Osteoblast (primary cell): ENCODE measurements at places on chromosomes 16 and 17. TPM values are rescaled to one million over a fixed set of nuclear protein-coding genes. Genes with fewer than 3 reads are reported as not detected.

The ACSM3 gene
- total RNA-seq = 0.88 and 1.1 TPM in 2 replicates

- H3K27me3 ChIP-seq = no peaks in the 10 kb centered on the region
- H3K27ac ChIP-seq = peak overlapping the region; percentile 6
- peak overlapping the region; percentile 67 for H3K4me3 ChIP-seq
- no peak for DNase-seq
Measured at GRCh38 chr17:81404558-81405165, 9.4 kb downstream of the BAHCC1 start.

- H3K27ac ChIP-seq = no peak within 1 kb of the TSS
- peaks cover 54% of the 10 kb centered on the region for H3K27me3 ChIP-seq
- H3K4me1 ChIP-seq = peaks cover 4% of the 10 kb centered on the region
- H3K4me3 ChIP-seq = peak within 1 kb of the TSS; percentile 69
- H3K36me3 ChIP-seq = no peaks in the 10 kb centered on the region
Measured at GRCh38 chr17:79777894-79778503, at the start of gene CBX2. CBX2 (plus strand) TSS chr17:79778148; CDS start chr17:79778236, 88 bp downstream.

GRCh38 chr17:81324851-81325713 is 30.0 kb upstream of the SLC38A10 start:
- H3K36me3 ChIP-seq = no peaks in the 10 kb centered on the region
- H3K4me1 ChIP-seq = peaks cover 11% of the 10 kb centered on the region
- H3K27ac ChIP-seq = no peak overlapping the region

- no peak overlapping the region for H3K4me3 ChIP-seq
- no peaks in the 10 kb centered on the region for H3K27me3 ChIP-seq
- no peaks in the 10 kb centered on the region for H3K4me1 ChIP-seq
- no peak for DNase-seq
- peaks cover 40% of the 10 kb centered on the region for H3K36me3 ChIP-seq
Measured at GRCh38 chr17:81840826-81841778, 6.3 kb upstream of the PPP1R27 start.

DNA sequence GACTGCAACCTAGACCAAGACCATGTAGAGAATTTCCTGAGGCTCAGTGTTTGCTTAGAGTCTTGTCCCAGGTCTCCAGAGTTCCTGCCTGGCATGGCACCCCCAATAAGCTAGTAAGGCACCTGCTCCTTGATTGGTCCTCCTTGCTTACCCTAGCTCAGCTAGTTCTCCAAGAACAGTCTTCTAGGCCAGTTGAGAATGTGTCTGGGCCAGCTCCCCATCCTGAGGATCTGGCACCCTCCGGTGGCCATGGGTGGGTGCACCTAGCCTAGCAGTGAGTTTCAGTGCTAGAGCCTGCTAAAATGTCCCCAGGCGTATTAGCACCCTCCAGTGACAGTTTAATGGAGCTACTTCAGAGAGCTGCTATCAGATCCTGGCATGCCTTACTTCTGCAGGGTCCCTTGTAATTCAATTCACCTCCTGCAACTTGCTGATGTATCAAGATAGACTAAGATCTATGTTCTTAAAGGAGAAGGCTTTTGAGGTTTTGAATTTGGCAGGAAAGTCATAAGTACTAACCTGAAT is 44.4 kb upstream of the MED13 start:
- H3K27ac ChIP-seq = no peak overlapping the region
- H3K4me1 ChIP-seq = no peaks in the 10 kb centered on the region
- H3K36me3 ChIP-seq = no peaks in the 10 kb centered on the region
- peaks cover 14% of the 10 kb centered on the region for H3K27me3 ChIP-seq
- DNase-seq = peak; percentile 82

The ENPP7 gene
- total RNA-seq = not detected in 2 replicates

GRCh38 chr17:36544044-36544306 is 744 bp upstream of the GGNBP2 start:
- peaks cover 8% of the 10 kb centered on the region for H3K36me3 ChIP-seq
- peak overlapping the region; percentile 97 for H3K27ac ChIP-seq
- H3K27me3 ChIP-seq = no peaks in the 10 kb centered on the region
- H3K4me3 ChIP-seq = peak overlapping the region; percentile 99

DNA sequence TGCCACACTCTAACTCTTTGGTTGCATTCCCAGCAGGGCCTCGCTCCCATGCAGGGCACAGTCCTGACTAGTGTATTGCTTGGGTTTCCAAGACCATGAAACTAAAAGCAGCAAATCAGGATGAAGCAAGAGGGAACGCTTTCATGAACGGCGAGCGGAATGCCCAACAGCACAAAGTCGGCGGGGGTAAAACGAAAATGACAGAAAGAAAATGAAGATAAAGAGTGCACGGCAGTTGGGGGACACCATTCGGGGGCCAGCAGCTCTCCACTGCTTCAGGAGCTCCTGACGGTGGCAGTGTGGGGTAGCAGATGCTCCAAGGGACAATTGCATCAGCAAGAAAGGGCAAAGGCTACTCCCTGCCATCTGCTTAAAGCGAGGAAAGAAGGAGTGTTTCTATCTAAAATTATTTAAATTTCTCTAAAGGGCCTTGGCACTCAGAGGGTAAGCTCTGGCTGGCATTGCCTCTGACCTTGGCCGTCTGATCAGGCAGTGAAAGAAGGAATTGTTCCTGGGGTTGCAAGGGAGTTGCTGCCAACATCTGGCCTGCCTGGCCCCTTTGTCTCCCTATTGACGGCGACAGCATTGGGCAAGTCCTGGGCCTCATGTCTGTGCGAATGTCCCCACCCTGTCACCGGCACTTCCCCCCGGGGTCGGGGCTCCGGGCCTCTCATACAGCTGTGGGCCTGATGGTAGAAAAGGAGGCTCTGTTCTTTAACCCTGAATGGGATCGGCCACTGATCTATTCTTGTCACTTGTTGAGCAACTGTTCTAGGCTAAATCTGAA is 138.2 kb downstream of the CMIP start:
- no peak overlapping the region for H3K27ac ChIP-seq
- H3K4me3 ChIP-seq = no peak overlapping the region
- no peaks in the 10 kb centered on the region for H3K27me3 ChIP-seq
- no peaks in the 10 kb centered on the region for H3K36me3 ChIP-seq
- peak; percentile 43 for DNase-seq

DNA sequence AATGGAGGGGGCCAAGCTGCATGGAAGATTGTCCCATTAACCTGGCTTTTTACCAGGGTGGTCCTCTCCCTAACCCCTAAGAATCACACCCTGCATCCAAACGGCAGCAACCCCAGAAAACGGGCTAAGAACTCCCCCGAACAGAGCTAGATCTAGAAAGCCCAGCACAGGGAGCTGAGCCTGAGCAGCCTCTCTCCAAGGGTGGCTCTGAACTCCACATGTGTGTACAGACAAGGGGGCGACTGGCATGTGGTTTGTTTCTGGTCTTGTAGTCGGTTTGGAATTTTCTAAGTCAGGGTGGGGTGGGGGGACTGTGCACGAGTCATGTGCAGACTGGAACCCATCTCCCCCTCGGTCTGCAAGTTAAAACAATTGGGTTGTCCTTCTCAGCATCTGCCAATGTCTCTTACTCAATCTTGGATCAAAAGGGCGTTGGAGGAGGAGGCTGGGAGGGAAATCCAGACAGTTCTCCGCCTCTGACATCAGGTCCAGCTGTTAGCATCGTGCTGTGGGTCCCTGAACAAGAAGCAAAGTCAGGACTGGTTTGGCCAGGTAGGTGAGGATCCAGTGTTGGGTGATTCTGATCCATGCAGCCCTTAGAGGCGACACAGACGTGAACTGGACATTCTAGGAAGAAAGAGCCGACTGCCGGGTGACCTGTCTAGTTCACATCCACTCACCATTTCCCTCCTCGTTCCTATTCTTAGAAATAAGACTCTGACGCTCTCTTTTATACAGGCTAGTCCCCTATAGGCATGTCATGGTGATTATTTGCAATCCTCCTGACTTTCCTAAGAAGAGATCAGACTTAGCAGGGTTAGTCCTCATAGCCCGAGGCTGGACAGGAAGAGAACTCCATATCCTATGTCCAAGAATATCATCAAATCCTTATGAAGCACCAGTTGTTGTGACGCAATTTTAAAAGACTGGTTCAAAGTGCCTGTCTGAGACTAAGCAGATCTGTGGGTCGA is 381.8 kb downstream of the SOX9 start:
- H3K27me3 ChIP-seq = no peaks in the 10 kb centered on the region
- DNase-seq = no peak
- H3K4me1 ChIP-seq = peaks cover 5% of the 10 kb centered on the region
- H3K4me3 ChIP-seq = no peak overlapping the region
- H3K27ac ChIP-seq = no peak overlapping the region

- peak; percentile 91 for DNase-seq
- H3K4me3 ChIP-seq = no peak overlapping the region
- H3K36me3 ChIP-seq = peaks cover 29% of the 10 kb centered on the region
- peak overlapping the region; percentile 64 for H3K27ac ChIP-seq
Measured at GRCh38 chr16:57061084-57061905, 31.1 kb upstream of the CPNE2 start.

GRCh38 chr16:11780991-11781680 is 15.9 kb downstream of the ZC3H7A start:
- no peak overlapping the region for H3K4me3 ChIP-seq
- H3K36me3 ChIP-seq = peaks cover 35% of the 10 kb centered on the region
- peaks cover 24% of the 10 kb centered on the region for H3K4me1 ChIP-seq
- no peak for DNase-seq
- H3K27me3 ChIP-seq = no peaks in the 10 kb centered on the region
- no peak overlapping the region for H3K27ac ChIP-seq

- no peak overlapping the region for H3K4me3 ChIP-seq
- H3K27ac ChIP-seq = peak overlapping the region; percentile 93
- no peaks in the 10 kb centered on the region for H3K36me3 ChIP-seq
Measured at GRCh38 chr17:17515934-17516930, 20.0 kb upstream of the RASD1 start.

GRCh38 chr17:37743612-37743874 is 1.3 kb downstream of the HNF1B start:
- peaks cover 98% of the 10 kb centered on the region for H3K27me3 ChIP-seq
- no peak overlapping the region for H3K27ac ChIP-seq
- no peak for DNase-seq
- H3K4me3 ChIP-seq = no peak overlapping the region

DNA sequence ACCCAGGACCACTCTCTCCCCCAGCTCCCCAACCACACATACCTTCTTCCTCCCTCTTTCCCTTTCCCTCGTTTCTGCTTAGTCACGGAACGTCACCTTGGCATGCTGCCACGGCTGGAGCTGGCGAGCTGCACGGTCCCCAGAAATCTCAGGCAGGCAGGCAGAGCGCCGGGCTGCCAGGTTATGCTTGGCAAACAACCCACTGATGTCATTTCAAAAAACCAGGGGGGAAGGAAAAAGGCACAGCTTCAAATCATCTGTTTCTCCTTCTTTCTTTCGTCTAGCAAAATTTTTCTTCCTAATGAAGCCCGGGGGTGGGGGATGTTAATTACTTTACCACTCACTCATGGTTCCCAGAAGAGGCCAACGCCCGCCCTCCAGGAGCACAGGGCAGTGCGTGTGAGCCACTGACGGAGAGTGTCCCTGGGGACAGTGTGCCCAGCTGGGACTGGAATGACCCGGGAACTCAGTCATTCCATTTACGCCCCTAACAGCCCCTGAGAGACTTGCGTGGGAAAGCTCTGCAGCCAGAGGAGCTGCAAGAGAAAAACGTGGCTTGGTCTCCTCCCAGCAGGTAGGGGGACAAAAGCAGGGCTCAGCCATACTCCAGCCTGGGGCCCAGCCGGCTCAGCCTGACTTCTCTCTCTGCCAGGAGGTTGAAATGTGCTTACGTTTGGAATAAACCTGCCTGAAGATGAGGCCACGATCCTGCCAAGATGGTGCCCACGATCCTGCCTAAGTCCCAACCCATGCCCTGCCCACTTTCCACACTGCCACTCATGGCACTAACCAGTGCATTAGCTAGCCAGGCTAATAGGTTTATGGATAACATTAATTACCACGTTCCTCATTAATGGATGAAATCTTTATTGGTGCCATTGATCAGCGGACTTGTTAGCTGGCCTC is 198.9 kb downstream of the ZFHX3 start:
- DNase-seq = peak; percentile 95
- H3K36me3 ChIP-seq = no peaks in the 10 kb centered on the region
- peaks cover 31% of the 10 kb centered on the region for H3K4me1 ChIP-seq
- peak overlapping the region; percentile 98 for H3K27ac ChIP-seq
- no peaks in the 10 kb centered on the region for H3K27me3 ChIP-seq

The SEPTIN12 gene
- total RNA-seq = not detected in 2 replicates

DNA sequence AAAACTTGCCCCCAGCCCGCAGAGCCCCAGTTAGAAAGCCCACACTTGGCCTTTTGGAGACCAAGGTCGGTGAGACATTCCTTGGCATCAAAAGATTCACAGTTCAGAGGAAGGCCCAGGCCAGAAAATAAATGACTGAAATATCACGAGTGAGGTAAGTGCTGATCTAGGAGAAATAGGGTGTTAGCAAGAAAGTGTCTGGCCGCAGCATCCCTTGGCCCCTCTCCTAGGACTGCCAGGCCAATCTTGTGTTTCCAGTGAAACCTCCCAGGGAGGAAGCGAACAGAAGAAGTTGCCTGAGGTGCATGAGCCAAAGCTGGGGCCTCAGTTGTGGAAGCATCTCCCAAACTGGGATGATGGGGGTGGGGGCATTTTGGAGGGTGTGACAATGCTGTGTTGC is 22.5 kb upstream of the NSMCE1 start:
- H3K4me3 ChIP-seq = no peak overlapping the region
- no peak for DNase-seq
- H3K27ac ChIP-seq = no peak overlapping the region
- no peaks in the 10 kb centered on the region for H3K27me3 ChIP-seq

The OR1A1 gene
- total RNA-seq = not detected in 2 replicates
